ENCODE measurements at places on chromosomes 5 and 9.
A peak's percentile ranks its signal among the peaks of the same experiment; 100 is the strongest.

DNA sequence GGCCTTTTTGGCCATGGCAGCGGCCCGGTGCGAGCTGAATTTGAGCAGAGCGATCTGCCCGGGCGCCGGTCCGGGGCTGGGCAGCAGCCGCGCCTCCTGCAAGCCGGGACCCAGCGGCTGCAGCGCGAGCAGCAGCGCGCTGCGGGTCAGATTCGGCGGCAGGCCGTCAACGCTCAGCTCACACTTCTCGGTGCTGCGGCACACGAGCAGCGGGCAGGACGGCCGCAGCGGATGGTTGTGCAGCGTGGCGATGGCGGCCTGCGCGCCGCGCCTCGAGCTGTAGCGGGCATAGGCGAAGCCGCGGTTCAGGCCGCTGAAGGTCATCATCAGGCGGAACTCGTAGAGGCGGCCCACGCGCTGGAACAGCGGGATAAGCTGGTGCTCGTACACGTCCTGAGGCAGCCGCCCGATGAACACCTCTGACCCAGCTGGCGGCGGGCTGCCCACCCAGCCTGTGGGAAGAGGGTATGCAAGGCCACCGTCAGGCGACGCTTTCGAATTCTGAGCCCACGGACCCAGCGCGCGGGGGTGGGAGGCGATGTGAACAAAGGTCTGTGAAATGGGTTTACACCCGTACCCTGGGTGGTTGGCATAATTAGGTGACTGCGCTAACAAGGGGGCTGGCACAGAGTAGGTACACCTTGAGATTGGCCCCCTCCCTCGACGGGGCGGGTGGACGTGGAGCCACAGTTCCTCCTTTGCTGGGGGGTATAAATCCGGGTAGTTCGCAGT lies 755 bp downstream of the DND1 start:
- DNase-seq, result peak; percentile 15

DNA sequence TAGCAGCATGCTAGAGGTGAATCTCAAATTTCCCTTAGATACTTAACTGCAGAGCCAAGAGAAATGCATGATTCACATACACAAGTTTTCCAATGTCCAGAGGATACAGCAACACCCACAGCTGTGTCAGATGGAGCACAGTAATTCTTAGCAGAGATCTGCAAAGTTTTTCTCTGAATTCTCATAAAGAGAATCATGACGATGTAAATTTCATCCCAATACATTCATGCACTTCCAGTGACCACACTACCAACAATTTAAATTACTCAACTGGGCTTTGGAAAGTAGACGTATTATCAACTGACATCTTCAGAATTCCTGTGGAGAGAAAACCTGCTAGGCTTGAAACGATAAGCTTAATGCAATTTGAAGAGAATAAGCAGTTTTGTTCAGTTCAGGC lies 378.8 kb upstream of the TLE4 start:
- DNase-seq, result no peak

DNA sequence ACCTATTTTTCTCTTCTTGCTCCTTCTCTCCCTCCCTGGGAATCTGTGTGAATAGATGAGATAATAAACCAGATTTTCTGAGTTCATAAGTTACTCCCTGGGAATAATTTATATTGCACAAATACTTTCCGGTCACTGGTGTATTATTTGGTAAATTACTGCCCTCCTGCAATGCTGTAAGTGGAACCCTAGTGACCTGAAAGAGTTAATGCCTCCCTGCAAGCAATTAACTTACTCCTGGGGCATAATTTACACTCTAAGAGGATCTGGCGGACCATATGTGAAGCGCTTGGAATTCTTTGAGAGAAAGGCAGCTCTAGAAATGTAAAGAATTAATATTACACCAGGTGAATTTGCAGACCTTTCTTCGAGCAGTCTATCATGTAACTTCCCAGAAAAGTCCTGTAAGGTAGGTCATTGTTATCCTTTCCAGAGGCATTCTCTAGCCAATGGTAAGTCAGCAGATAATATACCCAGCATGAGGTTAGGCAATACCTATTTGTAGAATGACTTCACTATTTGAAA lies 7.0 kb upstream of the GDNF start:
- DNase-seq, result no peak

GRCh38 chr5:138974227-138975063 lies 99.3 kb upstream of the LRRTM2 start:
- no peak for DNase-seq

DNA sequence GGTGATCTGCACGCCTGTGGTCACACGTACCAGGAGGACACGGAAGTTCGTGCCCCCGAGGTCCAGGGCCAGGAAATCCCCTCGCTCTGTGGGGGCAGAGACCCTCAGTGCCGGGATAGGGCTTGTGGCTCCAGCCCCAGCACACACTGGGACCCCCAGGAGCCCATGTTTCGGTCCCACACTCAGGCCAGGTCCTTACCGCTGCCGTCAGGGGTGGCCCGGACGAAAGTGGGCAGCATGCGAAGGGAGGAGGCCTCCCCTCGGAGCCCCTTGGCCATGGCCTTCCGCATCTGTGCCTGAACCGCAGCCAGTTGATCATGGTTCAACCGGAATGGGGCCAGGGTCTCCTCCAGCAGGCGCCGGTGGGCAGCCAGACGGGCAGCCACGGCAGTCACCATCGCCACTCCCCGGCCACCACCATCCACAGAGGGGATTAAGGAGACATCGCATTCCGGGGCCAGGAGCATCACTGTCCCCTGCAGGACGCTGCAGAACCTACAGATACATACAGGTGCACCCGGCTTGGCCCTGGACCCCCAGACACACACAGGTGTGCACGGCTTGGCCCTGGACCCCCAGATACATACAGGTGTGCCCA lies 11.8 kb downstream of the HK3 start:
- no peak for DNase-seq

DNA sequence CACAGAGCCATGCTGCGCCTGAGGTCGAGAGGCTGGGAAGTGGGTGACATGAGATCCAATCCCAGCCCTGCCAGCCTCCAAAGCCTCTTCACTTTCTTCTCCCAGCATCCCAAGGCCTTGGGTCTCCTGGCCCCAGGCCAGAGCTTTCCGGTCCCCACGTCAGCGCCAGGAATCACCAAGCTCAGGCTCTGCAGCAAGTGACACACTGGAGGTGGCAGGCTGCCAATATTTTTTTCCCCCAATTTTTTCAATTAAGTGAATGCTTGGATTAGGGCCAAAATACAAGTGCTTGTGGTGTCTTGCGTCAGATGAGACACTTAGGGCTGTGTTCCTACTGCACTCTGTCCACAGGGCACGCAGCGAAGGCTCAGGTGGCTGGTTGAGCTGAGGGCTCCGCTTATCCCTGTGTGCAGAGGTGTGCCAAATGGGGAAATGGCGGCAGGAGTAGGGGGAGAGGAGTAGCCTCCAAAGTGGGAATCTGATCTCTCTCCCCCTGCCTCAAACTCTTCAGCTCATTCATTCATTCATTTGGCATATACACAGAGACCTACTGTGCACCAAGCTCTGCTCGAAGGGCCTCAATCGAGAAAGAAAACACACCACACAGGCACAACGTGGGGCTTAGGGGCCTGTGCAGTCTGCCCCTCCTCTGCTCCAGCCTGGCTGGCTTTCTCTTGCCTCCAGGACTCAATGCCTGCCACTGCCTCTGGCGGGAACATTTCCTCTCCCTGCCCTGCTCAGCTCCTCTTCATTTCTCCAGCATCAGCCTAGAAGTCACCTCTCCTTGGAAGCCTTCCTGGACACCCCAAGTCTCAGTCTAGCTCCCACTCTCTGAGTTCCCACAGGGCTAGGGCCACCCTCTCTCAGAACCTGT lies 16.6 kb downstream of the SH3PXD2B start:
- no peak for DNase-seq

DNA sequence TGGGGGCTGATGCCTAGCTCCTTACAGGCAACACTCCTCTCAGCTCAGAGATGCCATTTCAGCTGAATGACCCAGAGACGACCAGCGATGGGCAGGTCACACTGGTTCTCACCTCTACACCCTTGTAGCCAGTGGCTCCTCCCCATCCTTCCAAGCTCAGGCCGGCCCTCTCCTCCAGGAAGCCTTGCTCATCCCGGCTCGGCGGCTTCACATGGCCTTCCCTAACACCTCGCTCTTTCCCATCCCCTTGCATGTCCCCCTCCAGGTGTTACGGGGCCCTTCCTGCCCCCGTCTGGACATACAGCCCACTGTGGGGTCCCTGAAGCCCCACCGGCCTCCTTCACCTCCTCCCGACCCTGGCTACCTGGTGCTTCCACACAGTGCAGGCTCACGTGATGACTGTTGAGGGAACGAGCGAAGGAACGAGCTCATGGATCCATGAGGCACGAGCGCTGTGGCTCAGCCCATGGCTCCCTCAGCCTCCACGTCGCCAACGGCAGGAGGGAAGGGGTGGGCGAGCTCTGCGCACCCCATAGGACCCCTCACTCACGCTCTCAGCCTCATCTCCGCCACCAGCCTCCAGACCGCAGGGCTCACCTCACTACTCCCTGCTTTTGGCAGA lies 45.7 kb downstream of the SARDH start:
- DNase-seq, result no peak

DNA sequence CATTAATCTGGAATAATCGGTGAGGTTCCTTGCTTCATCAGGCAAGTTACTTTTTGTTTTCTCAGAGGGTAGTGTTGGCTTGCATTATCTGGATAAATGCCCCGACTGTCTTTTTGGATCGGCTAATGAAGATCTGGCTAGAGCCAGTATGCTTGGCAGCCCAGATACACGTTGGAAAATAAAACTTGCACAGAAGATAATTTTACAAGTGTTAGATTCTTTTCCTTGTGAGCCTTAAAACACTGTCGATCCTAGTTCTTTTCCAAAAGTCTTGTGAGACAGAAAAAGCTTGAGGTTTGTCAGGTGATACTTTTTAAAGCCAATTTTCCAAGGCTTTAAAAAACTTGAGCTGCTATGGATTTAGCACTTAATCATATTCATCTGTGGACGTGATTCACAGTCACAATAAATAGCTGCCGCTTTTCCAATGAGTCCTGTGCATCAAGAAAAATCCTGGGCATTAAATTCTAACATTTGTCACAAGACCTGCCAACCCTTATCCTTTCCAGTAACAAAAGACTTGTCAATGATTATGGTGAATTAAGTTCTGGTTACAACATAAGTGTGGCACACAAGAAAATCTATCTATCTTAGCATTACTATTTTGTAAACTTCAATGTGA lies 68.5 kb downstream of the PRLR start:
- DNase-seq, result no peak

GRCh38 chr9:120505186-120505585 lies 74.8 kb downstream of the CDK5RAP2 start:
- DNase-seq, result no peak

DNA sequence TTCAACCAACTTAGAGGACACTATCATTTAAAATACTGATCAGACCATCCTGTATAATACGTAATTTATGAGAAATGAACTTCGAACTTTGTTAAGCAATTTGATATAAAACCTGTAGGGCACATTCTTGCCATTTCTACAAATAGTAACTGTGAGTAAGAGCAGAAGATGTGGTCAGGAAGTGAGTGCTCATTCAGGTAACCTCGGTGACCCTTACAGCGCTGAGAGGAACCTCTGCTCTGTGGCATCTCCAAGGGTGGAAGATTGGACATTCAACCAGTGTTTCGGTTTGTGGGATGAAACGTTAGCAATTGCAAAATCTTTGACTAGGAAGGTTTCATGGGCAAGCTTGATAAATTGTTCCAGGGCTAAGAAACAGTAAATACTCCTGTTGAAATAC lies 194.8 kb upstream of the IRX2 start:
- no peak for DNase-seq

- DNase-seq, result no peak
Measured at GRCh38 chr9:14313378-14313940, 482 bp downstream of the NFIB start.

- DNase-seq, result no peak
Measured at GRCh38 chr9:86792136-86792535, 155.2 kb downstream of the GAS1 start.

GRCh38 chr5:109922381-109922995 lies 232.8 kb downstream of the MAN2A1 start:
- DNase-seq, result no peak

- no peak for DNase-seq
Measured at GRCh38 chr9:17862629-17863028, 283.8 kb downstream of the SH3GL2 start.

- peak; percentile 41 for DNase-seq
Measured at GRCh38 chr9:129208207-129209032, 30.4 kb upstream of the IER5L start.

DNA sequence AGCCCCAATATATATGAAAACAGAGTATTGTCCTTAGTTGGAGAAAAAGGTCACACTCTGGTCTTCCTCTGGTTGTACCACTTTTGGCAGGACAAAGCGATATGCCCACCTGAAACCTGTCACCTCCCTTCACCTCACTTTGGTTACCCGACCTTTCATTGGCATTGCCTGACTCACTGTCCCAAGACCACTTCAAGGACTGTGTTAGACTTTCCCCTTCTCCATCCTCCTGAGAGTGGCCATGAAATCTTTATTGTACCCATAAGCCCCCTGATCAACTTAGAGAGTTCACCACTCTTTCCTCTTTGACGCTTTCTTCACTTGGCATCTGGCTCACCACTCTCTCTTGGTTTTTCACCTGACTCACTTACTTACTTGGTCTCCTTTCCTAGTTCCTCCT lies 32.4 kb upstream of the AP3B1 start:
- DNase-seq, result no peak

GRCh38 chr9:71814815-71815214 lies 46.5 kb upstream of the CEMIP2 start:
- no peak for DNase-seq

DNA sequence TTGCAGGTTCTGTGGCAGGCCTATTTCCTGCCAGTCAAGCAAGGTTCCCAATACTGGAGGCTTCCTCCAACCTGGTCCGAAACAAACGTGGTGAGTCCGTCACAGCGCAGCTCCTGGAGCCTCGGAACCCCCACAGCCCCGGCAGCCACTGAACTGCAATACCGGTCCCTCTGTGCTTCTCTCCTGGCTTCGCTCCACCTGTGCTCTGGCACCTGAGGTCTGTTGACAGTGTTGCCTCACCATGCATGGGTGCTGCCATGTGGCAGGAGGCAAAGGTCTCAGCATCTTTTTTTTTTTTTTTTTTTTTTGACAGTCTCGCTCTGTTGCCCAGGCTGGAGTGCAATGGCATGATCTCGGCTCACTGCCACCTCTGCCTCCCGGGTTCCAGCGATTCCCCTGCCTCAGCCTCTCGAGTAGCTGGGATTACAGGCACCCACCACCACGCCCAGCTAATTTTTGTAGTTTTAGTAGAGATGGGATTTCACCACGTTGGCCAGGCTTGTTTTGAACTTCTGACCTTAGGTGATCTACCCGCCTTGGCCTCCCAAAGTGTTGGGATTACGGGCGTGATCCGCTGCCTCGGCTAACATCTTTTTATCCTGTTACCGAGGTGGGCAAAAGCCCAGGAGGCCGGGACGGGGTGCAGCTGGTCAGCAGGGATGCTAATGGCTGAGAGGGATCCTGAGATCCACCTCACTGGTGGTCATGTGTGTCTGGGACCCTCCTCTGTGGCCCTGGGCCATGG lies 57.1 kb upstream of the RNU6ATAC start:
- DNase-seq, result no peak
